NCI-H1092 treated with DMSO at 0.1 percent for 48 hours (cell line): ENCODE measurements at places on chromosomes 13 and 19.
A peak's percentile ranks its signal among the peaks of the same experiment; 100 is the strongest.

DNA sequence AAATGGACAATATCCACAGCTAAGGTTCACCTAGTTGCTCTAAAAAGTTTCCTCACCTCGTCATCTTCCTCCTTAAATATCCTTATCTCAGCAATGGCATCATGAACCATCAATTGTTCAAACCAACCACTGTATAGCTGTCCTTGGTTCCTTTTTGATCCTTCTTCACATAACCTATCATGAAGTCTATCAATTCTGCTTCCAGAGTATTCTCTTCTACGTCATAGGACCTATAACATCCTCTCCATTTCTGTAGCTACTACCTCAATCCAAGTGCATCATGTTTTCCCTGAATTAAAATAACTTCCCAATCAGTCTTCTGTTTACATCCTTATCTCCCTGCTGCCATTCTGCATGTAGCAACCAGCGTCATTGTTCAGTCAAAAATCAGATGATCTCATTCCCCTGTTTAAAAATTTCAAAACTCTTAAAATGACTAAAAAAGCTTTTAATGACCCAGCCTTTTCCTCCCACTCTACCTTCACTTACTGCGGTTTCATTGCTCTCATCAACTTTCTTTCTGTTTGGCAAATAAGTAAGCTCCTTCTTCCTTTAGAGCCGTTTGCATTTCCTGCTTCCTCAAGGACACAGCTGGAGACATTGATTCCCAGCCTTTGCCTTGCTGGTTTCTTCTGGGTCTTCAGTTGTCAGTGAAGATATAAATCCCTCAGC is 223.9 kb upstream of the MIR17HG start:
- no peak for DNase-seq

DNA sequence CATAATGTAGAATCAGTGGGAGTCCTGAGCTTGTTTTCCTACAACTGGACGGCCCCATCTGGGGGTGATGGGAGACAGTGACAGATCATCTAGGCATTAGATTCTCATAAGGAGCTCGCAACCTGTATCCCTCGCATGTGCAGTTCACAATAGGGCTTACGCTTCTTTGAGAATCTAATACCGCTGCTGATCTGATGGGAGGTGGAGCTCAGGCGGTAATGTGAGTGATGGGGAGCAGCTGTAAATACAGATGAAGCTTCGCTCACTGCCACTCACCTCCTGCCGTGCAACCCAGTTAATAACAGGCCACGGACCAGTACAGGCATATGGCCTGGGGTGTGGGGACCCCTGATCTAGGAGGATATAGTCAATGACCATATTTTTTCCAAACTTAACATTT is 38.8 kb downstream of the RCBTB1 start:
- no peak for DNase-seq

- DNase-seq = no peak
Observed at GRCh38 chr19:4972509-4973230, 3.8 kb downstream of the KDM4B start.

GRCh38 chr13:114096811-114097211 is 35.6 kb downstream of the RASA3 start:
- DNase-seq = no peak

DNA sequence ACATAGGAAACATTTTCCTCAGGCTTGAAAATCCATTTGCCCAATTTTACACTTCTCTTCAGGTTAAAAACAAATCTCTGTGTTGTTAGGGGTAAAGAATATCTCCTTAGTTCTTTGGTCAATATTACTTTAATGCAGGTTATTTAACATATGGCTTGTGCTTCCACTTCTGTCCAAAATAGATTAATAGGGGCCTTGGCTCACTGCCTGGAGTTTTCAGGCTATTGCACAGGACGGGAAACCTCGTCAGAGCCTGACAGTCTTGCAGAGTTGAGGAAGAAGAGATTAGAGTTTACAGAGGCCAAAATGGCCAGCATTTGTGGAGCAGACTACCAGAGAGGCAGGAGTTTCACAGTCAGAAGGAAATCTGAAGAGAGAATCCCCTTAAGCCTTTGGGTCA is 863.9 kb upstream of the GPC6 start:
- DNase-seq = peak; percentile 64

DNA sequence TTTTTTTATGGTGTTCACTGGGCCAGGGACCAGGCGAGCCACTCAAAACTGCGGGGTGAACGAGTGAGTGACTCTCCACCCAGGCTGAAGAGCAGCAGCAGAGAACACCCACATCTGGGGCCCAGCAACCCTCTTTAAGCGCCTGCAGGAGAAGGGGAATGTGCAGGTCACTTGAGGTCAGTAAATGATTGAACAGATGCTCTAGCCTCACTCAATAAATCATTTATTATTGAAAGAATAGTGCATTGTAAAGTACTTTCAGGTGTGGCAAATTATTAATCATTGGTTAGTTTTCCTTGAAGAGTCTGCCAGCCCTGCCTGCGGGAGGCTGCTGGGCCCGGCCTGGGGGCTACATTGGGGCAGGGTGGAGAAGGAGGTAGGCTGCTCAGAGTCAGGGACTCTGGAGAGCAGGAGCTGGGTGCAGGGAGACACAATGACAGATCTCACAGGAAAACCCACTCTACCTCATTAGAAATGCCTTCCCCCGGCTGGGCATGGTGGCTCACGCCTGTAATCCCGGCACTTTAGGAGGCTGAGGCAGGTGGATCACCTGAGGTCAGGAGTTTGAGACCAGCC is 42.5 kb downstream of the ABCC4 start:
- DNase-seq = no peak

- no peak for DNase-seq
Observed at GRCh38 chr13:103517768-103518102, 451.5 kb upstream of the SLC10A2 start.
